ENCODE measurements at places on chromosomes 4 and X.

- DNase-seq: no peak
Measured at GRCh38 chr4:39410415-39410814, 3.7 kb downstream of the KLB start.

GRCh38 chr4:152508386-152508785 lies 27.5 kb downstream of the FBXW7 start:
- no peak for DNase-seq

DNA sequence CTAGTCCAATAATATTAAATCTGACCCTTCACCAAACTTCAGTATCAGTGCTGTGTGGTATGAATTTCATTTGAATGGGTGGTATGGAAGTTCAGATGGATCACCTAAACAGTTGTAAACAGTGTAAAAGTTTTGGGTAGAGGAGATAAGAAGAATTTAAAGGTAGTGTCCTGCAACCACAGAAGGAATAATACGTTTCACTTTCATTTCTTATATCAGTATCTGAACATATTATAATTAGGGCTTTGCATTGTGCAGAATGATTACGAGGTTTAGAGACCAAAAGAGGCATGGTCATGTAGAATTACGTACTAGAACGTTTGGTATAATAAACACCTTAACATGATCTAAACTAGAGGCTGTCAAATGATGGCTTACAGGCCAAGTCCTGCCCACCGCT lies 116.1 kb downstream of the PDLIM5 start:
- DNase-seq: no peak

GRCh38 chr4:67091673-67092072 lies 453.6 kb downstream of the CENPC start:
- DNase-seq: no peak

- no peak for DNase-seq
Measured at GRCh38 chr4:74504212-74504611, 59.3 kb downstream of the AREG start.

GRCh38 chr4:113350576-113350975 lies 301.1 kb downstream of the ANK2 start:
- DNase-seq: no peak

GRCh38 chrX:113726898-113727297 lies 857.0 kb upstream of the HTR2C start:
- DNase-seq: no peak

DNA sequence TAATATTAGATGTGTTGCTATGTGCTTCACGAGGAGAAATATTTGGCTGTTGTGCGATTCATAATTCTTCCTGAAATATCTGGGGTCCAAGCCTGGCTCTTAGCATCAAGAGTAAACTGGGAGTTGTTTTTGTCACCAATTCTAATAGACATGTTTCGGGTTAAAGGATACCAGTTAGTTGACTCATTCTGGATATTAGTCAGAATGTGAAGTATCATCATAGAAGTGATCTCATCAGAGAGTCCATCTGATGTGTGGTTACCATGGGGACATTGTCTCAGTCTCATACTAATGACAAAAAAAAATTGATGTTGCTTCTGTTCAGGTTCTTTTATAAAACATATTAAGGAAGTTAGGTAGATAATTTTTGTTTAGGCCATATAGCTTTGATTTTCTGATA lies 57.2 kb upstream of the MTMR1 start:
- no peak for DNase-seq

DNA sequence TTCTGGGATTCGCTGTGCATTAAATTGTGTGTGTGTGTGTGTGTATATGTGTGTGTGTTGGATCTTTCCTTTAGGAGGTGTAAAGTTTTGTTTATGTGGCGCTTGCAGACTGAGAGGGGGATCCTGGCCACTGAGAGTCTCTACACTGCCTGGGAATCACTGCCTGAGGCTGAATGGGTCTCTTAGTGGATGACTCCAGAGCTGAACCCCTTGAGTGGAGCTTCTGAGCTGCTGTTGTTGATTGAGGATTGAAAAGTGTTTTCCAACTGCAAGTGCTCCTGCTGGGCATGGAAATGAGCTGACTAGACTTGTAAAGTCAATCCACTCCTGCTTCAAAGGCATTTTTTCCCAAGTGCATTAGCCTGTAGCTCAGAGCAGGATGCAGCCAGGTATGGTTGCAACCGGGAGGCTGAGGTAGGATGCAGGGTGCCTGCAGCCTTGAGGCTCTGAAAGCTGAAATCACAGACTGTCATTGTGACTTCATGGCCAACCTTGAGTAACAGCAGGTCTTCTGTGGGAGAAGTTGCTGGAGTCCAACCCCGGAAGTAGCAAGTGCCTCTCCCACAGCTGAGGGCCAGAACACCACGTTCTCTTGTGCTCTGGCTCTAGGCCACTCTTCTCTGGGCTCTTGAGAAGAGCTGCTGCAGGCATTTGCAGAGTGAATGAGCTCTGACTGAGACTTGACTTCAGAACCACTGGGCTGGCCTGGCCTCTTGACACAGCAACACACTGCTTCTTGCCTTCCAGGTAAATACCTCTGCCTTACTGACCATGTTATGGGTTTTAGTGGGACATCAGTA lies at the start of gene TBX22:
Gene TBX22 (plus strand): TSS at position 613 of the 800 bp plus-strand sequence. CDS start 7,517 bp downstream, outside the sequence.
- DNase-seq: no peak

GRCh38 chrX:122113376-122113775 lies 1066.0 kb downstream of the GLUD2 start:
- DNase-seq: no peak

- DNase-seq: no peak
Measured at GRCh38 chr4:36609661-36610060, 328.2 kb downstream of the DTHD1 start.

- no peak for DNase-seq
Measured at GRCh38 chr4:48173056-48173991, 39.3 kb upstream of the TXK start.

DNA sequence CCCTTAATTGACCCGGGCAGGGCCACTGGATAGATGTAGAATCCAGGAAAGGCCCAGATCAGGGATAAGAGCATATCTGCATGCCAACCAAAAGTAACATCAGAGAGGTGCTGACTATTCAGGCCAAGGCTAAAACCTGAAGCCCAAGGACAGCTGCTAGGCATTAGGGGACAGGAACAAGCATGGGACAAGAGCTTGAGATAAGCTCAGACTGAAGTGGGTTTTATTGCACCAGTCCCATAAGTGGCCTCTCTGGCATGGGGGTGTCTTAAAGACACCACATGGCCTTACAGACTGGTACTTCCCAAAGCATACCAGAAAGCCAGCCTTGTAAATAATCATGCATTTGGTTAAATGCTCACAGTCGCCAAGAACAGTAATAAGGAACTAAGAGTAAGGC lies 376.1 kb downstream of the FBXW7 start:
- no peak for DNase-seq

DNA sequence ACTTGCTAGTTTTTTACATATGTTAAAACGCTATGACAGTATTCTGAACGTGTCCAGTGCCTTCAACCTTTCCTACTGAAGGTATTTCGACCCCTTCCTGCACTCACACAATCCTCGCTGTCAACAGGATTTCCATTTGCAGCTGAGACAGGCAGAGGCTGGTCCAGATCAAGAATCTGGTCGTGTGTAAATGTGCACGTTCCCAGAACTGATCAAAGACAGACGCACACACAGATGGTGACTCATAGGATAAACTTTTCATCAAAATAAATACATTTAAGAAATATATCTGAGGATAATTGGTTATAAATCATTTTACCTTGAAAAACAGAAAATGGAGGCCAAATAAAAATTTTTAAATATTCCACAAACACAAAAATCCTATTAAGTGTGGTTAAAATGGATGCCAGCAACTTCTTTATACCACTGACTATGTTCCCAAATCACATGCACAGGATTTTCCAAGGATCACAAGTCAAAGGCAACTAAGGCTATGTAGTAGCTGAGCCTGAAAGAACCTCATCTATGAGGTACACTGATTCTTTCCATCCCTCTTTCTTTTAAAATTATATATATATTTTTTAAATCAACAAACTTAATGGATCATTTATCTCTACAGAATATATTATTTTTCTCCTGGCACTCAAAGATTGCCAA lies 85.9 kb downstream of the RNF150 start:
- no peak for DNase-seq

- no peak for DNase-seq
Measured at GRCh38 chr4:37881811-37882210, 9.1 kb upstream of the TBC1D1 start.

GRCh38 chr4:4853371-4853823 lies 6.1 kb upstream of the MSX1 start:
- no peak for DNase-seq

GRCh38 chrX:17377091-17377717 lies 2.2 kb downstream of the NHS start:
- no peak for DNase-seq

DNA sequence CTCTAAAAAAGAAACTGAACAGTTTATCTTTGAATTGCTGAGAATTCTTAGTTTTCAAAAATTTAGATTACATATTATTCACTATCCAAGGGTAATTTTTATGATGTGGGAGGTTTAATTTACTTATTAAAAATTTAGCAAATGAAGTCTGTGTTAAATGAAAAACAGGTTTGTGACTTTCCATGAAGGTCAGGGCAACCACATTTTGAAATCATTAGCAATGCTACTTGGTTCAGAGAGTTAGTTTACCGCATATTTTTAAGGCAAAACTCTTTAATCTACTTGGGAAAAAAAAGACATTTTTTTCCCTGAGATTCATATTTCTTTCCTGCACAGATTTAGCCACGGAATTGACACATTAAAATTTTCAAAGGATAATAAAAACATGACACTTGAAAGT lies 37.3 kb upstream of the PRSS12 start:
- no peak for DNase-seq

DNA sequence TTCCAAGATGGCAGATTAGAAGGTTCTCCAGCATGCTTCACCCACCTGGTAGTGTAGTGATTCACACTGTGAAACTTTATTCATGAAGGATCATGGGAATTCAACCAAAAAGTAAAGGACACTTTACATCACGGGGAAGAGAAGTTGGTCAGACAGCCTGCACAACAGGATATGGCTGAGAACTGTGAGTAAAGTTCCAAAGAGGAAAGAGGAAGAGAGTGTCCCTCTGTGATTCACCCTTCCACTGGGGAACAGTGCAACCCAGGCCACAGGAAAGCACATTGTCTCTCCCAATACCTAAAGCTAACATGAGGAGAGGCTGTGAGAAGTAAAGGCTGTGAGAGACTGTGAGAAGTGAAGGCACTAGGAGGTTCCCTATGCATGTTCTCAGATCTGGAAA lies 137.2 kb downstream of the STPG2 start:
- no peak for DNase-seq

DNA sequence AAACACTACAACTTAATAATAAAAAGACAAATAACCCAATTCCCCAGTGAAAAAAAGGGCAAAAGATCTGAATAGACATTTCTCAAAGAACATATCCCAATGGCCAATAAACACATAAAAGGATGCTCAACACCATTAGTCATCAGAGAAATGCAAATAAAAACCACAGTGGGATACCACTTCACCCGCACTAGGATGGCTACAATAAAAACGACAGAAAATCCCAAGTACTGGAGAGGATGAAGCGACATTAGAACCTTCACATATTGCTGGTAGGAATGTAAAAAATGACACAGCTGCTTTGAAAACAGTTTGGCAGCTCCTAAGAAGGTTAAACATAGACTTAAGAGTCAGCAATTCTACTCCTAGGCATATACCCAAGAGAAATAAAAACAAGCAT lies 140.6 kb upstream of the ARX start:
- DNase-seq: no peak

GRCh38 chrX:135535077-135535940 lies 14.8 kb downstream of the INTS6L start:
- DNase-seq: no peak

- no peak for DNase-seq
Measured at GRCh38 chrX:57918750-57919436, 8.6 kb upstream of the ZXDA start.

DNA sequence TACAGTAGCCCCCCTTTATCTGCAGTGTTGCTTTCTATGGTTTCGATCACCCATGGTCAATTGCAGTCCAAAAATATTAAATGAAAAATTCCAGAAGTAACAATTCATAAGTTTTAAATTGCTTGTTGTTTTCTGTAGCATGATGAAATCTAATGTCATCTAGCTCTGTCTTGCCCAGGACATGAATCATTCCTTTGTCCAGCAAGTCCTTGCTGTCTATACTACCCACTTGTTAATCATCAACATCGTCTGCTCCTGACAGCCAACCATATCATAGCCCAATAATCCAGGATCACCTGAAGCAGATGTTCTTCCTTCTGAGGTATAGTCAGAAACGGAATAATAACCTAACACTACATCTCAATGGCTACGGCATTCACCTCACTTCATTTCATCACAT lies 79.8 kb downstream of the ADAMTS3 start:
- DNase-seq: no peak

- no peak for DNase-seq
Measured at GRCh38 chr4:132056496-132056895, 1092.6 kb upstream of the PCDH10 start.

- no peak for DNase-seq
Measured at GRCh38 chr4:1839282-1839681, 16.7 kb downstream of the LETM1 start.

DNA sequence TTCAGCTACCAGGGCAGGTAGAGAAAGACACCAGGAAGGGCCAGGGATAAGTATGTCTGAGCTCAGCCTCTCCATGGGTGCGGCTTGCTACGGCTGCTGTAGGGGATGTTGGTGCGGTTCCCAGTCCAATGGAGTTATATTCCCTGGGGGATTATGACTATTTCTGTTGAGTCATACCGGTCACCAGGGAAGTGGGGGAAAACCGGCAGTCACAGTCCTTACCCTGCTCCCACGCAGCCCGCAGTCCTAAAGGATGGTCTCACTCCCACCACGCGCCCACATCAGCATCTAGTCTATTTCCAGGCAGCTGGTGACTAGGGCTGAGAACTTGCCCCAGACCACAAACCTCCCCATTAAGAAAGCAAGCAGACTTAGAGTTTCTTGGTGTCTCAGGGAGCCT lies 191.6 kb downstream of the VEGFC start:
- no peak for DNase-seq

DNA sequence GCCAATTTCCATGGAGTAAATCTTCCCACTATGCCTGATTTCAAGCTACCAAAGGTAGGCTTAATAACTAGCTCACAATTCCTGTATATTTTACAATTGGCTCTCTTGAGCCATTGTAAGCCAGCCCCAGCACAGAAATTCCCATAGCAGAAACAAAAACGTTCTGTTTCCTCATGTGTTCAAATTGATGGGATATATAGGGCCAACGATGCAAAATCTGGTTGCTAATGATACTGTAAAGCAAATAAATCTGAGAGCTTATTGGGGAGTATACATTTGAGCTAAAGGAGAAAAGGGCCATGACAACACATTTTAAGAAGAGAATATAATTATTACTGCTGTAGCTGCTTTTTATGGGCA lies 267.1 kb upstream of the FTHL17 start:
- no peak for DNase-seq

DNA sequence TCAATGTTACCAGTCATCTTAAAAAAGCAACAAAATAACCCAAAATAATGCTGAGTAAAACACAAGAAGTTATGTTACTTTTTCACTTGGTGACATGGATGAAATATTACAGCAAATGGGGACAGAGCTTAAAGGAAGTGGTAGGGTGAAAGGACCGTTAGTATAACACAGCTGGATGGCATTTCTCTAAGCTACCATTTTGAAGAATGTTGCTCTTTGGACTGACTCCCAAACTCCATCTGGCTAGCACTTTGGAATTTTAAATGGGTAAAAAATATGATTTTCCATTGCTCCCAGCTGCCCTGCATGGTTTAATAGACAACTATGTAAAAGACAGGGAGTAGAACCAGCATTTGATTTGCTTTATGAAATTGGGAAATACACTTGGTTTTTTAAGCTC lies 27.6 kb downstream of the CLCN5 start:
- no peak for DNase-seq

GRCh38 chrX:74450803-74451449 lies 29.6 kb downstream of the SLC16A2 start:
- no peak for DNase-seq

GRCh38 chr4:15317246-15317645 lies 110.6 kb upstream of the C1QTNF7 start:
- DNase-seq: no peak

All from C1 segment of cervical spinal cord (tissue), 14 donors.